ENCODE measurements at places on chromosomes 6 and 20.

GRCh38 chr20:1998715-1999114 lies 4.9 kb upstream of the PDYN start:
- no peak for DNase-seq

DNA sequence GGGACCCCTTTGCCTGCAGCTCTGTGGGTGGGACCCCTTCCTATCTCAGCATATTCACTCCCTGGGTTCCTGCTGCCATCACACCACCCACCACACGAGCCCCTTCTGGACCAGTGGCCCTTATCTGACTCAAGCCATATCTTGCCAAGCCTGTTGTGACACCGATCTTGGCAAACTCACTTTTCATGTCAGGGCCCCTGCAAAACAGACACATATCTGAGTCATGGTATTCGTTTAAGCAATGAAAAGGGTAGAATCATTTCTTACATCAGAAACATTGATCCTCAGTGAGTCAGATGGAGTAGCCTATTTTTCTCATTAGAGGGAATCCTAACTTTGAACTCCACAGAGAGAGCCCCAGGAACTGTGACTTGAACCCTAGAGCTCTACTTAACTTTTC lies 10.6 kb downstream of the RAET1E start:
- no peak for DNase-seq

- DNase-seq = no peak
Observed at GRCh38 chr6:82984720-82985119, 80.9 kb downstream of the UBE3D start.

- no peak for DNase-seq
Observed at GRCh38 chr6:156114541-156114940, 658.9 kb upstream of the NOX3 start.

DNA sequence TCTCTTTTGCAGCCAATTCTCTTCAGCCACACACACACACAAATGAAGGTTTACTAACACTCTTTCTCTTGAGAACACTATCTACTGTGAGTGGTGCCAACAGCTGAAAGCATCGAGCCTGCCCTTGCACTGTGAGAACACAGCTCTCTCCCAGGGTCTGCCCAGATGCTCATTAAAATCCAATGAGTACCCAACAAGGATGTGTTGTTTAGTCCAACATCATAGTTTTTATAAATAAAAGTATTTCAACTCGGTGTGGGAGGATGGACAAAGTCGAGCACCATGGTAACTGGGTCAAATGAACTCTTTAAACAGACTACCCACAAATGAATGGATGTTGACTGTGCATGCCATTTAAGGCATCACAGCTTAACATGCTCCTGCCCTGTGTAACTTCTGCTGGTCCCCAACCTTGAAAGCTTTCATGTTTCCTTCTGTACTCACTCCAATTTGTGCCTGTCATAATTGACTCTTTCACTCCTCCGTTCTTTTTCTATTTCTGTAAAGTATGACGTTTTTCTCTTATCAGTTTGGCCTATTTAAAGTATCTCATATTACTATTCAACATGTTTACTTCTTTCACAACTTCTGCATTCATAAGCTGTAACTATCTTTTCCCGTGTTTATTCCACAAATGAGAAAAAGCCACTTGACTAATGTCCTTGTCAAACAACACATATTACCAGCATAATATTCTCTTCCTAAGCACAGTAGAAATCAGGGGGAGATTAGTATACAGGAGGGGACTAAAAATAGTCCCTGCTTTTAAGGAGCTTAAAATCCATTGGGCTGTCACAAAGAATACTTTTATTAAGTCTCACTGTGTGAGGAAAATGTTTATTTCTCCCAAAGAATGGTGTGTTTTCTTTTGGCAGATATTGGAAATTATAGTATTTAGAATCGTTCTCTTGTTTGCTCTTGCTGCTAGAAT lies 215.4 kb downstream of the RFPL4B start:
- no peak for DNase-seq

GRCh38 chr6:133740816-133741215 lies 148.1 kb upstream of the TCF21 start:
- DNase-seq = no peak

All from stimulated activated CD4-positive, alpha-beta T cell treated with anti-CD3 and anti-CD28 coated beads, Interleukin-2, amount 100 ng/mL, for 24 hours (primary cell).